ENCODE measurements at places on chromosomes 12 and 14.

- DNase-seq: no peak
Observed at GRCh38 chr12:124727922-124728321, 135.7 kb downstream of the SCARB1 start.

- no peak for DNase-seq
Observed at GRCh38 chr12:107533218-107533617, 152.4 kb upstream of the PWP1 start.

DNA sequence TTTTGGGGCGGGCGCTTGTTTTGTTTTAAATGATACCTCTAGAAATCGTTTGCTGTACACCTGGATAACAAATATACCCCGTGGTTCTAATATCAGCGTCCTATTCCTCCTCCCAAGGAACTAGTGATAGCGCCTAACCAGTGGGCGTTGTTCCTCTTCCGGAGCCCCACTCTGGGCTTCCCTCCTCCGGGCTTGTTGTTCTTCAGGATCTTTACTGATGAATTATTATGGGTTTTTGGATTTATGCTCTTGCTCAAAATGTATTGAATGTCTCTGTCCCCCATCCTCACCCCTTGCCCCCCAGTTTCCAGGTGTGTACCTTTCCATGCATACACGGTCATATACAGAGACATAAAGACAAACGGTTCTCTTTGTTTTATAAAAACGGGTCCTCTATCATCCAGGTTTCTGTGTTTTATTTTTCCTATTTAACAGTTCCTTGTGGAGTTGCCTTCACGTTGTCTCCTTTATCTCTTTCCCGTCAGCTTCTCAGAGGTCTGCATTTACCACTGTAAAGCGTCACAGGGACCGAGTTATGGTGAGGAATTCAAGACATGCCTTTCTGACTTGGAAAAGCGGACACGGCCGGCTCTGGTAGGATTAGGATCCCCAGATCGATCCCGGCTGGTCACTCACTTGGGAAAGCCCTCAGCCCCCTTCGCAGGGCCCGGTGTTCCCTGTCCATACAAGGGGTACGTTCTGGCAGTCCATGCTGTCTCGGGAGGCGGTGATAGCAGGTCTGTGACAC is 655 bp upstream of the PLEKHG3 start:
- no peak for DNase-seq

DNA sequence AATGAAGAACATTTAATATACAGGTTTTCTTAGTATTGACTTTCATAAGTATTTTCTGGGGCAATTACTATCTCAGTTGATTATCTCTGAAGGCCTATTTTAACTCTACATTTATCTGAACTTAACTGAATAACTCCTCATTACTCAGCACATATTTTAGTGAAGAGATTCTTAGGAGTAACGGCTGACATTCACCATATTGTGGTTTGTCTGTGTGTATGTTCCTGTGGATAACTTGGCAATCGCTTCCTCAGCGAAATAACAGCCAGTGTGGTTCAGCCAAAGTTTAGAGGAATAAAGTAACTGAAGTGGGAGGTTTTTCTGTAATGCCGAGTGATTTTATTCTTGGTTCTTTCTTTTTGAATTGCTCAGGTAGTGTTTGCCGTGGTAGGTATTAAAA is 168.0 kb downstream of the RAD51B start:
- peak; percentile 26 for DNase-seq
